ENCODE measurements at places on chromosomes 4 and X.

DNA sequence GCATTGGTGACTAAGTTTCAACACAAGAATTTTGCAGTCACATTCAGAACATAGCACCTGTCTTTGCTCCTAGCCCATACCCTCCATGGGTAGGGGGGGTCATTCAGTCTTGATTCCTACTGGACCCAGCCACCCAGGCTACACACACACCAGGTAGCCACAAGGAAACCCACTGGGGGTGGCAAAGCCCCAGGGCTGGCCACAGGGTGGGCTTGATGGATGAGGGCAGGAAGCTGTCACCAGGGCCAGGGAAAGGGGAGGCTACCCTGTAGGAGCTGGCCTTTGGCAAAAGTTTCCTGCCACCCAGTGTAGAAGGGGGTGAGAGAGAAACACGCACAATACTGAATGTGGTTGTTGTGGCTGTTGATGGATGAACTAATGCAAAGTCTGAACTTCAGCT lies 74.5 kb upstream of the NKX1-1 start:
- DNase-seq = no peak

DNA sequence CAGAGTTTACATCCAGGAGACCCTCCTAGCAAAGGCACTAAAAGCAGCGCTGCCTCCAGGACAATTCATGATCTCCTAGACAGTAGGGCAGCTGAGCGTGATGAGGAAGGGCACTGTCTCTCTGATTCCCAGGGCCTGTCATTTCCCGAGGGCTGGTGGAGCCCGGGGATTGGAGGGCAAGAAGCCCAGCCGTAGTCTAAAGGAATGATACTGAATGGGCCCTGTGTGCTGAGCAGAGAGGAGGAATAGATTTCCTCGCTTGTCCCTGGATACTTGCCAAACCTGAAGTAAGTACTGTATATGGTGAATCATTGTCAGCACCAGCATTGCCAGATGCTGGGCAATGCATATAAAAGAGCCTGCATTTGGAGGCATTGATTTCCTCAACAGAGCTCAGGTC lies 88.0 kb upstream of the SLITRK2 start:
- no peak for DNase-seq

DNA sequence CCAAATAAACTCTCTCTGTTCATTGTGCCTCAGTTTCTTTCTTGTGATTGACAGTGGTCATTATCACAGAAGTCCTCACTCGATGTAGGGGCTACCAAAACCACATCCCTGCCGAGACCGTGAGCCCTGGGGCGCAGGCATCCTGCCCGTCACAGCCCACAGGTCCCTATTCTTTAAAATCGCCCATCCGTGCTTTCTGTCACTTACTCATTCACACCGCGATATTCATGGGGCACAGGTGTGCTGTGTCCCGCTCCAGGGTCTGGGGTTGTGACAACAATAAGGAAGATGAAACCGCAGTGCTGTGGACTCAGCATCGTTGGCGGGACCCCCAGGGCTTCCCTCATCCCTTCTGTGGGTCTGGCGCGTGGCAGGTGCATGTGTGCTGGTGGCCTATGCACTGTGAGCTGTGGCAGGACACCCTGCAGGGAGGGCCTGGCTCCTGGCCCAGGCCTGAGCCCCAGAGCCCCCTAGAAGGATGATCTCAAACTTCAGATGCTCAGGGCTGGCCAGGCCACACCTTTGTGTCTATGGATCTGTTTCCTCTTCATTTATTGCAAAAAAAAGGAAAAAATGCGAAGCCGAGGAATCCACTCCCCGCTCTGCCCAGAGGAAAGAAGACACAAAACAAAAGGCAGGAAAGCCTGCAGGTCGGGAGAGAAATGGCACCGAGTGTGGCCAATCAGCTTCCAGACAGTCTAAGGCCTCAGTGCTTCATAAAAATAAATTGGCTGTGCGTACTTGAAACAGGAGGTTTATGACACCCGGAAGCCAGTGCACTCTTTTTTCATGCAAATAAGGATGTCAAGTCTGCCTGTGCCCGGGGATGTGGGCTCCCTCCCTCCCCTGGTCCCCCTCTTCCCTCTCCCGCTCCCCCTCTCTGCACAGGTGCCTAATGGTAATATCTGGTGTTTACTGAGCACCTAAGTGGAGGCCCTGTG lies 109.5 kb upstream of the ADRA2C start:
- DNase-seq = no peak

GRCh38 chrX:64205441-64205734 lies at the start of gene AMER1:
Gene AMER1 (minus strand): TSS chrX:64205708. CDS start chrX:64193286, 12,422 bp downstream.
- no peak for DNase-seq

DNA sequence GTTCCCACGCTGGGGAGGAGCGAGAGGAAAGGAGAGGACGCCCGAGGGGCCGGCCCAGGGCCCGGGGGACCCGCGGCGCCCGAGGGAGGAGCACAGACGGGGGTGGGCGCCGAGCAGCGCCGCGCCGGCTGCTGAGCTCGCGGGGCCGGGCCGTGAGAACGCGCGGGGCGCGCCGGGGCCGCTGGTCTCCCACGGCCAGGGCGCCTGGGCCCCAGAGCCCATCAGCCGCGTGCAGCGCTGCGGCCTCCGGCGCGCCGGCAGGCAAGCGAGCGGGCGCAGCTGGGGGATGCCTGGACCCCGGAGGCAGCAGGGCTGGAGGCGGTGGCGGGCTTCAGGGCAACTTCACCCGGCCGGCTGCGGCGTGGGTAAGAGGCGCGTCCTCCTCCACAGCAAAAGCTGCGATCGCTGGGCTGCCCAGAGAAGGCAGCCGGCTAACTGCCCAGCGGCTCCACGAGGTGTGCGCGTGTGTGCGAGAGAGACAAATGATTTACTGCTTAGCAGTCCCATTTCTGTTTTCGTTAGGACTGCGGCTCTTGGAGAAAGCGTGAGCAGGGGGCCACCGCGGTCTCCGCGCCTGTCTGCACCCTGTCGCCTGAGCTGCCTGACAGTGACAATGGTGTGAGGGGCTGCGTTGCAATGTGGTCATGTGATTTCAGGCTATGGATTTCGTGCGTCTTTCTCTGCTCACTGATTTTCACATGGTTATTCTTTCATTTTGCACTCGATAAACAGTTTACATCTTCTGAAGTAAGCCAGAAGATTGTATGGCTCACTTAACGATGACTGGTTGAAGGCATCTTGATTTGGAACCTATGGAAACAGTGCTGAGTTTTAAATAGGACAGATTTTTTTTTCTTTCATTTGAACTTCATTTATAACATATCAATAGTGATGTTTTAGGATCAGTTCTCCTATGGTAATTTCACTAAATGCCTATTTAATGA lies 1.2 kb downstream of the GUCY1A1 start:
- peak; percentile 16 for DNase-seq

- DNase-seq = no peak
These were observed 158.5 kb downstream of the DHRSX start for GRCh38 chrX:2342281-2342688.

DNA sequence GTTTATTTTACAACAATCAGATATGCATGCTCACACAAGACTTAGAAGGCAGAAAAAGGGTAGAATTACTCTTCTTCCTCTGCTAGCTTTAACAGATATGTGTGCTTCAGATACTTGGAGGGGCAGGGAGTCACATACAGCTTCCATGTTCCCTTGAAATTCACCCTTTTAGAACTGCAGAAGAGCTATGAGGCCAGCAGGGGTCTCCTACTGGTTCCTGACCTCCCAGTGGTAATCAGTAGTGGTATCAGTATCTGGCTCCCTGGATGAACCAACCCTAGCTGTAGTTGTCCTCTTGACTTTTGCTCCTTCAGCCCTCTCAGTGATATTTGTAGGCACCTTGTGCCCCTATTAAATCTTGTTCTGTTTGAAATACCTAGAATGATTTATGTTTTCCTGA lies 81.5 kb downstream of the RCHY1 start:
- DNase-seq = no peak

GRCh38 chr4:150096625-150097024 lies 18.4 kb downstream of the DCLK2 start:
- DNase-seq = no peak

DNA sequence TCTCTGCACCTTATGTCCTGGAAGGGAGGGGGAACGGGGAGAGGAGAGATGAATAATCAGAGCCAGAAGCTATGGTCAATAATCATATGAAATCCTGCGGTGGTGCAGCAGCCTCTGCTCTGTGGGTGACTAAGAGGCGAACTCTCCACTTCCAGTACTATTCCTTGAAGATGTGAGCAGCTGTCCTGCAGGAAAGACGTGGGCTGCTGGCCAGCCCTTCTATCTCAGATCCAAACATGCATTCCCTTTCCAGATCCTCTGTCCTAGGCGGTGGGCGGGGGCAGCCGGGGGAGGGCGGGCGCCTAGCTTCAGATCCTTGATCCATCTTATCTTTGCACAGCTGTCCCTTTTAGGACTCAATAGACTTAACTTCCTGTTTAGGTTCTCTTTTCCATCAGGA lies 34.5 kb downstream of the SPINK2 start:
- no peak for DNase-seq

- DNase-seq = no peak
These were observed 640.3 kb downstream of the TRIML1 start for GRCh38 chr4:188779581-188779980.

GRCh38 chr4:151407466-151408379 lies 1.3 kb upstream of the FHIP1A start:
- DNase-seq = peak; percentile 21

- DNase-seq = no peak
These were observed 8.6 kb upstream of the GPRIN3 start for GRCh38 chr4:89316211-89316610.

DNA sequence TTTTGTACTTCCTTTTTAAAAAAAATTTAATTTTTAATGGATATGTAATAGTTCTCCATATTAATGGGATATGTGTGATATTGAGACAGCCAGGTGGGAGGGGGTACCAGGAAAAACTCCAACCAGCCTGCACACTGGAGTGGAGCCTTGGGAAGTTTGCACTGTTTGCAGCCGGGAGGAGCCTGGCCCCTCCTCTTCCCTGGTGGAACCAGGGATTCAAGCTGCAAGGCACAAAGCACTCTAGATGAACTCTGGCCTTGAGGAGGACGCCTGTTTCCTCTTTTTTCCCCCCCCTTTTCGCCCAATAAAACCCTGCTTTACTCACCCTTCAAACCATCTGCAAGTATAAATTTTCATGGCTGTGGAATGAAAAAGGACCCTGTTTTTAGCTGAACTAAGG lies 48.2 kb upstream of the GC start:
- no peak for DNase-seq

DNA sequence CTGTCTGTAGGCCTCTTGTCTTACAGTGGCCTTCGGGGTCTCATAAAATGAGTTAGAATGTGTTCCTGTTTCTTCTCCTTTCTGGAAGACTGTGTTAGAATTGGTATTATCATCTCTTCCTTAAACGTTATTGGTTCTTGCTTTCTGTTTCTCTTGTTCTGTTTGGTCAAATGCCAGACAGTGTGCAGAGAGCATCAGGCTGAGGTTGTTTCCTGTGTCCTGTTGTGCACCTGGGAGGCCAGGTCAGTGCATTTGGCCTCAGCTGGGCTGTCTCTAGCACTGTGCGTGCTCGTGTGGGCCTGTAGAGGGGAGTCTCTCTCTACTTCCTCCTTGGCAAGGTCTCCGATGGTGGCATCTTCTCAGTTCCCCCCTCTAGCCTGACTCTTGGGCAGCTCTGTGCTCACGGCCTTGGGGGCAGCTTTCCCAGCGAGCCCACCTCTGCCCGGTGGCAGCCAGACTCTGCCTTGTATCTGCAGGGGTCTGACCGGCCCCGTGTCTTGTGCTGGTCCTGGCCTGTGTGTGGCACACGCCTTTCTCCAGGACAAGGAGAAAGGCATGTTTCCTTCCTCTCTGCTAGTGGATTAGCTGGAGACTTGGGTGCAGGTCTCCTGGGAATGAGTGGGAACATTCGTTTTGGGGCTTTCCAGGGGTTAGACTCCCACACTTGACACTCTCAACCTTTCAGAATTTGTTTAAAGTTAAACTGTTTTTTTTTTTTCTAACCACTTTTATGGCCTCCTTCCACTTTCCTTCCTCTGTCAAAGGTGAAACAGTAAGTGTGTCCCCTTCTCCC lies 62.3 kb downstream of the FAM193A start:
- DNase-seq = peak; percentile 41

GRCh38 chr4:6338175-6338950 lies 68.7 kb downstream of the WFS1 start:
- no peak for DNase-seq

DNA sequence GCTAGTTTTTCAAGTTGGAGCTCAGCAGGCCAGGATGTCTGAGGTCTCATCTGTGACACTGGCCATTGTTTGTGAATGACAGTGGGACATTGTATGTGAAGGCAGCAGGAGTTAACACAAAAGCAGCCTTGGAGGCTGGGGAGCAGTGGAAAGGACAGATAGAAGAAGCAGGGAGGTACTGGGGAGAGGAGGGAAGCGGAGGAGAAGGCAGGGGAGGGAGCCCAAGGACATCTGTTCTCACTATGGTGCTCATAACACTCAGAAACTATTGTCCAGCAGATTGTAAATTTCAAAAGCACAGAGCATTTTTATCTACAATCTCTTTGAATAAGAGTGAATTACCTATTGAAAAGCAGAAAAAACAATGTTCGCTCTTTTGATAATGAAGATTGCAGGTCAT lies 253.6 kb upstream of the DIPK2B start:
- DNase-seq = no peak

- no peak for DNase-seq
These were observed 1.4 kb downstream of the CPLX1 start for GRCh38 chr4:824461-825062.

GRCh38 chr4:7158991-7159390 lies 33.3 kb upstream of the SORCS2 start:
- no peak for DNase-seq

DNA sequence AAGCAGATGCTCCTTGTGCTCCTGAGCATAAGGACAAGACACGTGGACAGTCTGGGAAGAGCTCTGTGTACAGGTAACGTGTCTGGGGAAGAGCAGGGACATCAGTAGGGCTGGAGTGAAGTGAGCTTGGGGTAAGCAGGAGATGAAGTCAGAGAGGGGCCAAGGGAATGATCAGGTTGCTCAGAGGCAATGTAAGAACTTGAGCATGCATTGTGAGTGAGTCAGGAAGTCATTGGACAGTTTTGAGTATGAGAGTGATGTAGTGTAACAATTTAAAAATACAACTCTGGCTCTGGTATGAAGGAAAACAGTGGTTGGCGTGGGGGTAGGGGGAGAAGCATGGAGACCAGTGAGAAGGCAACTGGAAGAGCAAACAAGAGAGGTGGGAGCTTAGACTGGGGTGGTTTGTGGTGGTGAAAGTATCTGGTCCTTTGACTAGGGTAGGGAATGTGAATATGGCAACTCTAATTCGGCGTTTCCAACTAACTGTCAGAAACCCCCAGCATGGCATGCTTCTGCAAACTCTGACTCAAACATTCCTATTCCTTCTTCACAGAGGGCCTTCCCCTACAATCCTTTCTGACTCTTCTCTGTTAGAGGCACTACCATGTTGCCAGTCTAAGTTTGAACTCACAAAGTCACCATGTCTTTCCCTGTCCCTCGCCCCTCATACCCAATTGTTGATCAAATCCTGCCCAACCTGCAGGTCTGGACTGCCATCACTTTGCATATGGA lies 57.2 kb downstream of the STBD1 start:
- DNase-seq = no peak

GRCh38 chr4:11912886-11913285 lies 484.2 kb upstream of the HS3ST1 start:
- no peak for DNase-seq

DNA sequence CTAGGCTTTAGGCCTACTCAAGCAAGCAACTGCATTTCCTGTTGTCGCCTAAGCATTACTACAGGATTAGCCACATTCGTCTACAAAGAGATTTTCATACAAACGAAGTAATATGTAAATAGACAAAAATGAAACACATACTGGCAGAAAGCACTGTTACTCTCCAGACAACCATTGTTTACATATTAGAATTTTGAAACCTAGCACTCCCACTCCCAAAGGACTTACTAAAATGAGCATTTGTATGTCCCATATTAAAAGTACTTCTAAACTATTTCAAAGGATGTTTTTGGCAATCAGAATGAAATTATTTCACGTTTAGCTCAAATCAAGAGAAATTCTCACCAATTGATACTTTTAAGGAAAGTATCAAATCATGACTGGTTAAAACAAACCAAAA lies 570.8 kb downstream of the PRR32 start:
- DNase-seq = no peak
